Gastrocnemius medialis (tissue), 4 donors: ENCODE measurements at places on chromosomes 1 and 21. TPM values are rescaled to one million over a fixed set of nuclear protein-coding genes. Genes with fewer than 3 reads are reported as not detected.

- DNase-seq, result no peak
Observed at GRCh38 chr21:35275776-35276175, 226.7 kb upstream of the RUNX1 start.

GRCh38 chr1:162951553-162952315 is 90.8 kb upstream of the CCDC190 start:
- DNase-seq, result no peak

- no peak for DNase-seq
Observed at GRCh38 chr1:179750630-179751029, 7.5 kb downstream of the FAM163A start.

DNA sequence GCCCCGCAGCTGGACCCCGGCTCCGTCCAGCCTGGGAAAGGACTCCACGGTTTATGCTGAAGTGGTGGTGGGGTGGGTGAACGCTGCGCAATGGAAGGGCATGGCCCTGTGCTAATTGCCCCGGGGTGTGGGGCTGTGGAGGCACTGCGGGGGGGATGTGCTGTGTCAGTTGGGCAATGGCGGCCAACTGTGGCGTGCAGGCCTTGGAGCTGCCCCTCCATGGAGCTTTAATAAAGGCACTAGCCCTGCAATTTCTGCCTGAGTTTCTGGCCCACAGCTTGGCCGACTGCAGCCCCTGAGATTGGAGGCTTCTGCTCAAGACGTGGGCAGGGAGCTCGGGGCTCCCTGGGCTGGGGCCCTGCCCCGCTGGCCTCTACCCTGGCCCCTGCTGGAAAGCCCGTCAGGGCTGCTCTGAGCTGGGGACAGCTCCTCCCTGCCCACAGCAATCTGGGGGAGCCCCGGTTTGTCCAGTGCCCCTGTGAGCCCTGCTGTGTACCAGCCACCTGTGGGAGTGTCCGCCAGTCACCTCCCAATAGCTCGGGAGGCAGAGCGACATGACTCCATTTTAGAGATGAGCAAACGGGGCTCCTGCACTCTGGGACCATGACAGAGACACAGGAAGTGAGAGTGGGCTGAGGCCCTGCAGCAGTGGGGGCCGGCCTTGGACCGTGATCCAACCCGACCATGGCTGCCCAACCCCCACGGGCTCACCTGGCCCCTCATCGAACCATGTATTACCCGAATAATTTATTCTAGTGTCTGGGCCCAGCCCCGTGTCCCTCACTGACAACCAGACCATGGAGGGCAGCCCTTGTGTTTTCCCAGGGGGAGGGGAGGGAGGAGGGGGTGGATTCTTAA is 8.7 kb upstream of the TNFRSF14 start:
- DNase-seq, result no peak

DNA sequence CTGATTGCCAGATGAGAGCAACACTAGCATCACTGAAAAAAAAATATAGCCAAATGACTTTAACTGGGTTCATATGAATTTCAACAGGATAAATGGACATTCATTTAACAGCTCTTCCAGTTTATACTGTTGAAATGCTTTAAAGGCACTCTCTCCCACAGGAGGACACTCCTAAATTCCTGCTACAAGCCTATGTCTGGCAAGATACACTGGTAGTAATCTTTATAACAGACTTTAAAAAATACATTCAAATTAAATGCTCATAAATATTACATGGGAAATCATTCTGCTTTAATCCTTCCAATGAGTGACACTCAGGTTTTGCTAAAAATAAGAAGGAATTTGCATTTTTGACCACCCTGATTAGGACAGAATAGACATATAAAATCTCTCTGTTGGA is 526.7 kb upstream of the ADAMTS5 start:
- no peak for DNase-seq

- no peak for DNase-seq
Observed at GRCh38 chr1:52032785-52033131, 852 bp downstream of the KTI12 start.

ICOSLG gene
- 1.6 TPM for total RNA-seq

GRCh38 chr1:54273092-54273794 is 73.3 kb downstream of the MRPL37 start:
- peak; percentile 84 for DNase-seq

- DNase-seq, result no peak
Observed at GRCh38 chr1:39927538-39927937, 25.8 kb upstream of the MYCL start.

DNA sequence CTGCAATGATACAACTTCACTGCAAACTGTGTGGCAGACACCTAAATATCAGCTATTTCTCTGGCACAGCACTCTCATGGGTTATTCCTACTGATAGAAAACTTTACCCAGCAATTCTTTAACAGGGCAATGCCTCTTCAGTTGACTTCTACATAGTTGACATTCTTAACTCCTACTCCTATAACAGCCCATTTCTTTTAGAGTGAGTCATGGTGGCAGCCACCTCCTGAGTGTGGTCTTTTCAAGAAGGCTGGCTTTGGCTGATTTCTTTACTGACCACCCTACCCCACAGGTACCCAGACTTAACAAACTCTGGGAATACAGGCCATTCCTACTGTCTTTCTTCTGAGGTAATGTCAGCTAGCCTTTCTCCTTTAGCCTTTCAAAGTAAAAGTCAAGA is 805.8 kb upstream of the ADGRL2 start:
- no peak for DNase-seq

- no peak for DNase-seq
Observed at GRCh38 chr1:80310703-80311245, 1304.2 kb upstream of the ADGRL4 start.
